ENCODE measurements at places on chromosomes 5 and 9.

DNA sequence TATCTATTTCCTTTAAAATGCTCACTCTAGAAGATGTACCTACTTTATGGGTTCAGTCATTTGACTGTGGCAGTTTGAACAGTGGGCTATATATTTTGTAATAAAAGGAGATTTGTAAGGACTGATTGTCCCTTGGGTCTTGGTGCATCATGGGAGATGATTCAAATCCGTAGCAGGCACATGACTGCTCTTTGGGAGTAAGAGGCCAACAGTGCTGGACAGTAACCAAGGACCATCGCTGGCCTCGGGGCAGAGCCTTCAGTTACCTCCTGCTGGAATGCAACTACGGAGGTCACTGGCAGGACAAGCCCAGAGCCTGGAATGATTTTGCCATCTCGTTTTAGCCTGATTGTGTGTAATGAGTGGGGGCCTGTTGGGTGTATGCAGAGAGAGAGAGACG is 7.0 kb upstream of the MAMDC2 start:
- no peak for DNase-seq

DNA sequence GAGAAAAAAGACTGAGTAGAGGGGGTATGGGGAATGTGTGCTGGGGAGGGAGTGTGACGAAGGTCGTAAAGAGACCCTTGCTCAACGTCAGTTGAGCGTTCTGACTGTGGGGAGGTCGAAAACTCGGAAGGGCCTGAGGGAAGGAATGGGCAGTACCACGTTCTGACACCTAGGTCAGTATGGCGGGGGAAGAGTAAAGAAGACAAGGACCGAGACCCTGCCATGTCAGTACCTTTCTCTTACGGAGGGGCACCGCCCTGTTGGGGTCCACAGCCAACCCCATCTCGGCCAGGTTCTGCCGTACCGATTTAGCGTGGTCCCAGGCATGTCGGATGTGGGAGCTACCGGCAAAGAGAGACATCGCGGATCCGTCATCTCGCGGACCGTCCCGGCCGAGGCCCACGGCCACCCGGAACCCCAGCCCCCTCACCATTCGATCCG is 375 bp downstream of the NOP16 start:
- peak; percentile 52 for DNase-seq

GRCh38 chr5:152237531-152237930 is 167.5 kb downstream of the NMUR2 start:
- DNase-seq, result no peak

DNA sequence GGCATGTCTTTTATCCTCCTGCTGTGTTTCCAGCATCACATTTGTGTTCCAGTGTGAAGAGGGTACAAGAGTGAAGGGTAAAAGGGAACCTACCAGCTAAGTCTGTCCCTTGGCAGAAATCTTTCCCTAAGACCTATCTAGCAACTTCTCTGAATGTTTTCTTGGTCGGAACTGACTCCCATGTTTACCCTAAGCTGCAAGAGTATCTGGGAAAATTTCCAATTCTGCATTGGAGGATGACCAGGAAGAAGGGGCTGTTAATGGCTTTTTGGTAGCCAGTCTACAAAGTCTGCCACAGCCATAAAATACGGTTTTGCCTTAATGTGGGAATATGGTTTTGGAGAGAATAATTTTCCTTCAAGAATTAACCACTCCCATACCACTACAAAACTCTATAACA is 75.1 kb downstream of the MAST4 start:
- no peak for DNase-seq

GRCh38 chr9:125235804-125236519 is 5.2 kb downstream of the HSPA5 start:
- peak; percentile 44 for DNase-seq

DNA sequence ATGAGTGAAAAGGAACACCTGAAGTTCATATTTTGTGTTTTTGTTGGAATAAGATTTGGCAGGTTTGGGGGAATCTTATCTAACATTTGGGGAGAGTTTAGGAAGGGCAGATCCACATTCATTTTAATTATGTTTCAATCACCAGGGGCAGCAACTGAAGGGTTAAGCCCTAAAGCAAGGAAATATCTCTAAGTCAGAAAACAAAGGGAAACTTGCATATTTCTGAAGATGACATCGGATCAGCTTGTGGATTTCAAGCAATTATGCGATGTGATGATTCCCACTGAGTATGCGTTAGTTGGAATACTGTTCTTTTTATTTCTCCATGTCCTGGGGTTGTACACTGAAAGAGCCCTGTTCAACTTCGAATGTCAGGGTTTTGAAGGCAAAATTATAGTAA is 59.8 kb upstream of the NFIB start:
- no peak for DNase-seq

DNA sequence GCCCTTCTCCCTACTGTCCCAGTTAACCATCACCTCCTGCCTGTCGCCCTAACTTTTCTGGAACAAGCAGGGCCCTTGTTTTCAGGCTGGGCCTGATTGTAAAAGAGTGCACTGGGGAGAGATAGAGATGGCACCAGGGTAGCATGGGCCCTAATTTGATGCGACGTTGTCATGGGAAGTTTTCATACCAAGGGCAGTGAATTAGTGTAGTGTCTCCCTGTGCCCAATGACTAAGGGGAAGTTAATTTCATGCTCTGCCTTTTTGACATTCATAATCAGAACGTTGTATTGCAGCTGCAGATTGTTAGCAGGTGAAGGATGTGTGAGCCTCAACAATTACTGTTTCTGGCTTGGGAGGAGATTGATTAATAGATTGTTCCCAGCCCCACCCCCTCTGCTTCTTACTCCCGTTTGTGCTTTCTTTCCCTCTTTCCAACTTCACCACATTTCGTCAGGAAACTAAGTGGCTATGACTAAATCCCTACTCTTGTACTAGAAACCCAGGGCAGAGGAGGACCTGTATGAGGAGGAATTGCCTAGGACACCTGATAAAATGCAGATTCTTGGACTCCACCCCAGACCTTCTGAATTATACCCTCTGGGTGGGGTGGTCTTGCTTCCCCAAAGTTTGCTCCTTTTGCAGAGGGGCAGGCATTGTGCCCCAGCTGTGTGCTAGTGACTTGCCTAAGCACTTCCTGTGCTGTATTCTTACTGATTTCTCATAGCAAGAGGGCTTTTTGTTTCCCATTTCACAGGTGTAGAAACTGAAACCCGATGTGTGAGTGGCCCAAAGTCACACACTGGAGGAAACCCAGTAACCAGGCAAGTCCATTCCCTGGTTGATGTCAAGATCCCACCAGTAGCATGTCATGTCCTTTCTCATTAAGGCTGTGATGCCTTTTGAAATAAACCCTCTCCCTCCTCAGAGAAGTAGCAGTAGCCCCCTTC is 56.3 kb downstream of the DAB2IP start:
- peak; percentile 62 for DNase-seq

DNA sequence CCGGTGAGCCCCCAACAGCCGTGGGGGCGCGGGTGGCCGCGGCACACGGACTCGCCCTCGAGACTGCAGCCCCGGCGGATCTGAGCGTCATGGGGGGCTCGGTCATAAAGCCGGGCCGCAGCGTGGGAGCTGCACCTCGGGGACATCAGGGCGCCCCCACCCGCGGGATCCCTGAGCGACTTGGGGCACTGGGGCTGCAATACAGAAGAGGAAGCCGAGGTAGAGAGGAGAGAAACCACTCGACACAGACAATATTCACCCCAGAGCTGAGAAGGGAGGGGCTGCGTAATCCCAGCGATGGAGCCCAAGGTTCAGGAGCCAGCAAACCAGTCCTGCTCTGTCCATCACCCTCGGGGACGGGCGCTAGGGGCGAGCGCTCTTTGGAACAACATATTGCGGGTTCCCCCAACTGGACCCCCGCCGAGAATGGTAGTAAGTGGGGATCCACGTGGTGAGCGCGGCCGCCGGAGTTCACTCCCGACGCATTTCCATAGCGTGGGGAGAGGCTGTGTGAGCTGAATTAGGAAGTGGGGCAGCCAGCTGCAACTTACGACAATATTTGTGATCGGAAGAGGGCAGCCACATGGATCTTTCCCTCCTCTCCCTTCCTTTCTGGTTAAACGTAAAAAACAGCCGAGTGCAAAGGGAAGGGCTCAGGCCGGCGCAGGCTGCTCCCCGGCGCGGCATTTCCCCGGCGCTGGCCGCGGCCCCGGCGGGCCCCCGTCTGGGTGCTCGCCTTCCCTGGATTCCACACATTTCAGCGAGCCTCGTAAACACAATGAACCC is 9.9 kb downstream of the PTCH1 start:
- DNase-seq, result peak; percentile 75

GRCh38 chr9:108163321-108164005 is 673.9 kb upstream of the KLF4 start:
- DNase-seq, result no peak

- DNase-seq, result no peak
These were observed 687.0 kb upstream of the FTMT start for GRCh38 chr5:121164632-121165031.

- DNase-seq, result no peak
These were observed 87.6 kb downstream of the MAMDC2 start for GRCh38 chr9:70131296-70131695.

- no peak for DNase-seq
These were observed 459.3 kb downstream of the MAT2B start for GRCh38 chr5:163964671-163965070.

DNA sequence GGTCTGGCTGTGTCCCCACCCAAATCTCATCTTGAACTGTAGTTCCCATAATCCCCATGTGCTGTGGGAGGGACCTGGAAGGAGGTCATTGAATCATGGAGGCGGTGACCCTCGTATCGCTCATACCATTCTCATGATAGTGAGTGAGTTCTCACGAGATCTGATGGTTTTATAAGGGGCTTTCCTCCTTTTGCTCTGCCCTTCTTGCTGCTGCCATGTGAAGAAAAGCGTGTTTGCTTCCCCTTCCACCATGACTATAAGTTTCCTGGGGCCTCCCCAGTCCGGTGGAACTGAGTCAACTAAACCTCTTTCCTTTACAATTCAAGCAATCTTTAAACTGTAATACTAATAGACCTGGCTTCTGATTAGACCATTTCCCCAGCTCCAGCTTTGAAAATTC is 92.2 kb upstream of the SARDH start:
- DNase-seq, result no peak

DNA sequence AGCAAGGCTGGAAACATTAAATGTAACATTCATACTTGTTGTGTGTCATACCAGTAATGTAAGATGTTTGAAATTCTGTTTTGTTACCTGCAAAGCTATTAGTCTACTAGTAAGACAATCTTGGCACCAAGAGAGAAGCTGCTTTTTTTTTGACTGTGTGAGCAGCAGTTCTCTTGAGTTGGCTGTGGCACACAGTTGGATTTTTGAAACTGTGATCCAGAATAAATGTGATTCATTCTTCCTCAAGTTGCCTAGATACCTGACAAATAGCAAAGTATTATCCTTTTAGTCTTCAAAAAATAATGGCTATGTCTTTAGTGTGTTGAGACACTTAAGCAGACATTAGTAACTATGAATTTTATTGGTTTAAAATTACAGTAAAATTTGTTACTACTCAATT is 57.2 kb upstream of the HAPLN1 start:
- DNase-seq, result no peak

GRCh38 chr9:105834404-105834803 is 140.1 kb downstream of the TMEM38B start:
- DNase-seq, result no peak

DNA sequence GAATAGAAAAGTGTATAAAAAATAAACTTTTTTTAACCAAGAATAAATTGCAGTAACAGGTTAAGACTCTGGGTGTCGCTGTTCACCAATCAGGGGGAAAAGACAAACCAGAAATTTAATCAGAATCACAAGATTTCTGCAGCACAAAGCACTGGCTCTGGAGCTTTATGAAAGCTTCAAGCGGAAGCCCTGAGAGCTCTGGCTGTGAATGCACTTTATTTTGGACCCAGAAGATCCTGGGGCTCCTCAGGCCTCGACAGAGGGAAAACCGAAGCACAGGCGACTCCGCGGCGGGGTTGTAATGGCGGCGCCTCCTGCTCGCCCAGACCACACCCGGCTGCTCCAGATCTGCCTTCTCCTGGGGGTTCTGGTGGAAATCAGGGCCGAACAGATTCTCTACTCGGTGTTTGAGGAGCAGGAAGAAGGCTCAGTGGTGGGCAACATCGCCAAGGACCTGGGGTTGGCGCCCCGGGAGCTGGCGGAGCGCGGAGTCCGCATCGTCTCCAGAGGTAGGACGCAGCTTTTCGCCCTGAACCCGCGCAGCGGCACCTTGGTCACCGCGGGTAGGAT is at the start of gene PCDHGA4:
TSS of gene PCDHGA4 (plus strand) at position 122 of the 570 bp plus-strand sequence. CDS start at position 209, 87 bp downstream.
- peak; percentile 63 for DNase-seq

DNA sequence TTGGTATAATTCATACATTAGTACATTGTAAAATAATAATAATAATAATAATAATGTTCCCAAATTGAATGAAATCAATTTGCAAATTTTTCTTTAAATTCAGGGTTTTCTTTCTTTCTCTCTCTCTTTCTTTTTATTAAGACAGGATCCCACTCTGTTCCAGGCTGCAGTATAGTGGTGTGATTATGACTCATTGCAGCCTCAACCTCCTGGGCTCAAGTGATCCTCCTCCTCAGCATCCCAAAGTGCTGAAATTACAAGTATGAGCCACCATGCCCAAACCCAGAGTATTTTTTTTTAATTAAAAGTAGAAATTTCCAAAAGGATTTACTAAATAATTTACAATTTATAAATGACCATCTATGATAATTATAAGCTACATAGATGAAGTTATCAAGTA is 117.7 kb downstream of the HOMER1 start:
- DNase-seq, result no peak

DNA sequence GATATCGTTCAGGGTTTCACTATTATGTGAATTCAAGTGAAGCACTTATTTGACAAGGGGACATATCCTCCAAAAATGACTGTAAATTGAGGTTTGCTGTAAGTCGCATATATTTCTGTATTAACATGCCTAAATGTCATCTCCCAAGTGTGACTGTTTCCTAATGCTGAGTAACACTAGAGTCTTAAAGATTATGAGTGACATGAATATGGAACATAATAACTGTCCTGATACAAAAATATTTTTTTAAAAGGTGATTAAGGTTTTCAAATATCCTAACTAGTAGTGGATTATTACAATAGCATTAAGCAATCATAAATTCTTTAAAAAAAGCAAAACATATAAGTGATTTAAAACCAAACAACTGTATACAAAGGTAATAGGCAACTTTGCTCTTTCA is 3.6 kb downstream of the NFIB start:
- DNase-seq, result no peak

GRCh38 chr9:98867103-98867428 is 59.6 kb downstream of the GALNT12 start:
- DNase-seq, result no peak

DNA sequence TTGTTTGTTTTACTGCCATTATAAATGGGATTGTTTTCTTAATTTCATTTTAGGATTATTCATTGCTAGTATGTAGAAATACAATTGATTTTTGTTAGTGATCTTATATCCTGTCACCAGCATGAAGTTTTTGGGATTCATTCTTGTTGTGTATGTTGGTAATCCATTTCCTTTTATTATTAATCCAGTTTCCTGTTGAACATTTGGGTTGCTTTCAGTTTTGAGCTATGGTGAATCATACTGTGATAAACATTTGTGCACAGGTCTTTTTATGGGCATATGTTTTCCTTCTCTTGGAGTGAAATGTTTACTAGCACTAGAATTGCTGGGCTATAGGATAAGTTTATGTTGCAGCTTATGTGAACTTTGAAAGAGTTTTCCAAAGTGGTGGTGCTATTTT is 69.6 kb downstream of the MAN2A1 start:
- DNase-seq, result no peak

- no peak for DNase-seq
These were observed at the start of gene LOX for GRCh38 chr5:122078116-122079110. Gene LOX, minus strand, starts transcription at chr5:122078259. Its CDS starts 274 bp downstream, at chr5:122077985.

All from NAMALWA (cell line).